ENCODE measurements at places on chromosomes 11 and 22.

DNA sequence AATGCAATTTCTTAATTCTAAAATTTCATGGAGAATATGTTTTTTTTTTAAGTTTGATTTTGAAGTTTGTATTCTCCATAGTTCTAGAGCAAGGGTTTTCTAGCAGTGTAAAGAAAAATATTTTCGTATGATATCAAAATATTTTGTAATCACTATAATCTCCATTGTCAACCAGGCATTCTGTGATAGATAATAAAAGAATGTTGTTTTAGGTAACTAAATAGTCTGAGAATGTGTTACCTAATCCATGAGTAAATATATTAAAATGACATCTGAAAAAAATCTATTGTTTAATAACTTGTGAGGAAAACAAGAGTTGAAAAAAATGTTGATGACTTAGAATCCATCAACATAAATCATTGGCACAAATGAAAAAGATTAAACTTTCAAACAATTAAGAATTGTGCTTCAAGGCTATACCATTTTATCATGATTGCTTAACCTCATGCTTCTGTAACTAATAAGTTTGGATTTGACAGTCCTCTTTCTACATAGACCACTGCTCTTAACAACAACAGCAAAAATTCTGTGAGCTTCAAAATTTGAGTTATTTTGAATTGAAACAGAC, 2211.8 kb downstream of the LRRC4C start:
- DNase-seq, result no peak

- DNase-seq, result no peak
Observed at GRCh38 chr11:8941341-8942103, 1.3 kb downstream of the ASCL3 start.

DNA sequence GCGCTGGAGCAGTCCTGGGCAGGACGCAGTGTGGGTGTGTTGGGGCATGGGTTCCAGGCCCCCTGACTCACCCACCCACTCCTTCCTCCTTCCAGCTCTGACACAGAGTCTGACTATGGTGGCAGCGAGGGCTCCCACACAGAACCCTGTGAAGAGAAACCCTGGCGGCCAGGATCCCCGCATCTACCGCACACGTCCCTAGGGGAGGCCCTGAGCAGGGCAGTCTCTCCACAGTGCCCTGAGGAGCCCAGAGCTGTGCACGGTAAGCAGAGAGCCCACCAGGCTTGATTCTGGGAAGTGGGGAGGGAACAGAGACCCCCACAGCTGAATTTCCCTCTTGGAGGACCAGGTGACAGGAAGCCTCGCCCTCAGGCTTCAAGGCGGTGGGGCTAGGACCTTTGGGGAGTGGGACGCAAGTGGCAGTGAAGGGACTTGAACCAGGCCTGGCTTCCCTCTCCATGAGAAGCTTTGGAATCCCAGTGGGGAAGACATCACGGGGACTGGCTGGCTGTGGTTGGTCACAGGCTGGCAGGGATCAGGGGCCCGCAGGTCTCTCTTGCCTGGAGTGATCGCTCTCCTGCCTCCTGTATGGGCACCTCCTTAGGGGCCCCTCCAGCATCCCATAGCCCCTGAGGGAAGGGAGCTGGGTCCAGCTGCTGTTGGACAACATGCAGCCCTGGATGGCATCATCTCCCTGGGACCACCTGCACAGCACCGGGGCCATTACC, 96.4 kb upstream of the PARVA start:
- no peak for DNase-seq

DNA sequence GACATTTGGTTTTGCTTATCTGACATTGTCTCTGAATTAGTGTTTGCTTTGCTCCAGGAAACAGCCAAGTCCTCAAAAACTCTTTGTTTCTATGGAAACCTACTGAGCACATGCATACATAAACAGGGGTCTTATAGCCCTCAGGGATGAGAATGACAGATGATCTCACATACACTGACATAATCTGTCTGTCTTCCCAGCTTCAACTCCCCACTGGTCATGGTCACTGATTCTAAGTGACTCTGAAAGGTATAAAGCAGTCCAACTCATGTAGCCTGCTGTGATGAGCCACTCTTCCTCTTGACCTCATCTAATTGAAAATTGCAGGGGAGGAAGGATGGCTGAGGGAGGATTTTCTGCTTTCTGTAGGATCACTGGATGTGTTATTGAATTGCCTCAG, 12.6 kb downstream of the ZNF143 start:
- DNase-seq, result no peak

- no peak for DNase-seq
Observed at GRCh38 chr11:31641477-31642062, 132.0 kb downstream of the ELP4 start.

- no peak for DNase-seq
Observed at GRCh38 chr22:20076627-20077172, 3.3 kb upstream of the DGCR8 start.

GRCh38 chr11:108122166-108122628, 830 bp downstream of the ACAT1 start:
- DNase-seq, result no peak

All from activated CD8-positive, alpha-beta T cell treated with anti-CD3 and anti-CD28 coated beads, Interleukin-2, amount 10 ng/mL, durations not matched to agents 7 days and 5 days (primary cell).